Stimulated activated CD8-positive, alpha-beta memory T cell treated with anti-CD3 and anti-CD28 coated beads, Interleukin-15, amount 100 ng/mL, for 24 hours (primary cell): ENCODE measurements at places on chromosomes 12 and 14.
A peak's percentile ranks its signal among the peaks of the same experiment; 100 is the strongest.

GRCh38 chr12:40241741-40242140 lies 16.9 kb downstream of the LRRK2 start:
- DNase-seq: no peak

DNA sequence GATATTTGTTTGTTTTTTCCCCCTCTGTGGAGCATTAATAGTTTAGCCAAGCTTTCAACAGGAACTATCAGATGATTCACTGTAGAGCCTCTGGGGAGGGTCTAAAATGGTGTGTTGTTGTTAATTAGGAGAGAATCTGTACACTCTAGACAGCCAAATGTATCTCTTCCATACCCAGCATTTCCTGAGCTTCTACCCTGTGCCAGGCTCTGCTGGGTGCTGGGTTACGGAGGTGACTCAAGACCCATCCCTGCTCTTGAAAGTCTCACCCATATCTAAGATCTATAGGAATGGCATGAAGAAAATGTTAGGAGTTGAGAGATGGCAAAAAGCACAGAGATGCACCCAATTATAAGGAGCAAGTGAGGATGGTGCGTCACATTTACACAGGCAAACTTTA lies 245.8 kb downstream of the C12orf75 start:
- no peak for DNase-seq

DNA sequence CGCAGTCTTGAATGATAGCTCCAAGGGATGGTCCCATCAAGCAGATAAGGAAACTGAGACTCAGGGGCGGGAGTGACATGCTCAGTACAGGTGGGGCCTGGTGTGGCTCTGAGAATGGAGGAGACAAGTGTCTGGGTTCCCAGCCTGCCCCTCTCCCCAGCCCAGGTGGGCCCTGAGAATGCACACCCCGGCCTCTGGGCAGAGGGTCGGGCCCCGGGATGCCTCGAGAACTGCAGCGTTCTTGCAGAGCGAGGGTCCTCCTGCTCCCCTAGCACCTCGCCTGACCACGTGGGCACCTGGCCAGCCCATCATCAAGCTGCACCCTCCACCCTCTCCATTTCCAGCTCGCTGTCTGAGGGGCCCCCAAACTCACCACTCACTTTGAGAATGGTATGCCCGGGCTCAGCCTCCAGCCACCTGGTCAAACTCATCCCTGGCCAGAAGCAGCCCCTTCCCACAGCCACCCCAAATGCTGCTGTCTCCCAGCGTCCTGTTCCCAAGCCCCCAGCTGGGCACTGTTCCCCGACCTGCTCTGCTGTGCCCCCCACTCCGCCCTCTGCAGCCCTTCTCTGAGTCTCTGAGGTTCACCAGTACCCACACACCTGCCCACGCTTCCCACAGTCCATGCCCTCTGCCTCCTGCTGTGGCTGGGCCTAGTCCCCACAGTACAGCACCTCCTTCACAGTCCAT lies 44.3 kb downstream of the CYP46A1 start:
- DNase-seq: no peak

GRCh38 chr12:115332945-115333344 lies 649.0 kb upstream of the TBX3 start:
- no peak for DNase-seq

DNA sequence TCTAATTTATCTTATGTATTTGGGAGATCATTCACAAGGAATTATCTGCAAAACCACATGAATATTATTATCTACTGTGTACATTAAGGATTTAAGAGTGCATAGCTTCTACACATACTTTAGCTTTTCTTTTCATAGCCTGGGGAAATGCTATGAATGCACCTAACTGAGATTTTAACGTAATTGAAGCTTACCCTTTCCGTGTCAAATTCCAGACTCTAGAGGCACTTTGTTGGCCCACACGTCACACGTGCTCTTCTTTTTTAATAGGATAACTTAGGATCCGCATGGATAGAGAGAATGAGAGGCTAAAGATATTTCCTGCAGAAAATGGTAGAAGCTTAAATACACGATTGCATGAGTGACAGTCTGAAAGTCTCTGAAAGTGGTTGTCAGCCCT lies 481.1 kb downstream of the PCNX1 start:
- DNase-seq: no peak

DNA sequence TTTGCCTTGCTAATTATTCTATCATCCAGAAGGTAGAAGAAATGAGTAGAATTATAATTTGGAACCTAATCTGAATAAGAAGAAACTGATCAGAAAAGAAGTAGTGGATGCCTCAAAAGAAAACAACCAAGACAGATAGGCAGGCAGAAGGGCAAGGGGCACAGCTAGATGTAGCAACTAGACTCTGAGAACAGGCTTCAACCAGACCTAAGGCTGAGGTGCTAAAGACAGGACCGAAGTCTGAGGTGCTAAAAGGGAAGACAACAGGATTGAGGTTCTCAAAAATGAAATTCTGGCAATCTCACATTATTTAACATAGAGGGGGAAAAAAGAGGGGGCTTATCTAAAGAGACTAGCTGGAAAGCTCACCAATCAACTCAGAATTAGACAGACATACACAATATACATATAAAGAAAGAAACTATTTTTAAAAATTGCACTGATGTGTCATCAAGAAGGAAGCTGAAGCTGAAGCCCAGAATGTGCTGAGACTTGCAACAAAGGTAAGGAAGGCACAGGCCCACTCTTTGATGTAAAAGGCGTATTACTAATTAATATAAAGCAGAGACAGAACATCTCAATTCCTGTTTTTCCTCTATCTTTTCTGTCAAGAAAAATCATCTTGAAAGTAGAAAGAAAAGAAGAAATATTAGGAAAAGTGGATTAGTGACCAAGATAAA lies 43.8 kb upstream of the CSRNP2 start:
- no peak for DNase-seq

- DNase-seq: no peak
These were observed 534.7 kb downstream of the RPS29 start for GRCh38 chr14:49051328-49052060.

GRCh38 chr12:4286228-4286627 lies 12.7 kb downstream of the CCND2 start:
- DNase-seq: no peak

- no peak for DNase-seq
These were observed 795 bp upstream of the PXN start for GRCh38 chr12:120266180-120266870.

DNA sequence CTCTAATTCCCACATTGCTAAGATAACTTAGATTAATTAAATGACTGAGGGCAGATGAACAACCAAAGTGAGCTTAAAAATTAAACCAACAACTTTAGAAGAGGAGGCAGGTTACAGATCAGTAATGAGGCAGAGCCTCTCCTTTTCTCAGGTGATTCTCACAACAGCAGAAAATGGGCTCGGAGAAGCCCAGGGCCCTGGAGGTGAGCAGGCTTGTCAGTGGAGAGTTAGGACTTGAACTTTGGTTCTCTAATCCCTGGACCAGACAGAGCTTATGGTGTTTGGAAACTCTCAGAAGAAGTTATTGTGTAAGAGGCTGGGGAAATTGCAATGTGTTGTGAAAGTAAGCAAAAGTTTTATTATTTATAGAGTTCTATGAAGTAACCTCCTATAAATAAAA lies 2.8 kb downstream of the TRHDE start:
- DNase-seq: no peak

GRCh38 chr12:104870797-104871196 lies 87.3 kb downstream of the SLC41A2 start:
- no peak for DNase-seq

DNA sequence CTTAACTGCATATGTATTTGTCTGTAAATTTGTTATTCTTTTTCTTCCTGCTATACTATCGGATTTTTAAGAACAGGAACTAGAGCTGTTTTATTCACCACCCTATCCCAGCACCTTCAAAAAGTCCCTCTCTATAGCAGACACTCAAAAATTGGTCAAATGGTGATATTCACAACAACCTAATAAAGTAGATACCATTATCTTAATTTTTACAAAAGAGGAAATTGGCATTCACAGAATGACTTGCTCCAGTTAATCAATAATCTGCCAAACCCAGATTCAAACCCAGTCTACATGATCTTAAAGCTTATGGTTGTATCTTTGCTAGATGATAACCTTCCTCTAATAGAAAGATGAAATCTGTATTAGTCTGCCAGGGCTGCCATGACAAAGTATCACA lies 426.6 kb downstream of the EGLN3 start:
- no peak for DNase-seq

DNA sequence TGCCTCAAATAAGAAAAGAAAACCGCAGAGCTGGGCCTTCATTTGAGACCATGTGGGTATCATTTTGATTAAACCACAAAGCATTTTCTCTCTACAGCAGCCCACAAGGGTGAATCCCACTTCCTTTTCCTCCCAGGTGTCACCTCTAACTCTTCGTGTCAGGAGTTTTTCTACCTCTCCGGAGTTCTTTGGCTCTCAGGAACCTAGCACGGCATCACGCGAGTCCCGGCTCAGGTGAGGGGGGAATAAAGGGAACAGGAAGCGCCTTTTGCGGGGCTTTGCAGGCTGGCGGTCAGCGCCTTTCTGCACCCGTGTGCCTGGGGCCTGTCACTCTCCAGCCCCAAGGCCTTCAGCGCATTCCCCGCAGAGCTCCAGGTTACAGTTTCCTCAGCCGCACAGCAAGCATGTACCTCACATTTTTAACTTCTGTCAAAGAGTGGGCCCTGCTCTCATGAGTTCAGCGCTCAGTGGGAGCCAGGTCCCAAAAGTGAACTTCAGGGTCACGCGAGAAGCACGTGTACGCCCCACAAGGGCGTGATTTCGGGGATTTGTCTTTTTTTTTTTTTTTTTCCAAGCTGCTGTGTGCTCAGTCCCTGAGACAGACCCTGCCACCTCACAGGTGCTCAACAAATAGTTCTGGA lies 740 bp upstream of the PRPF40B start:
- DNase-seq: peak; percentile 11

GRCh38 chr14:56787530-56787929 lies 22.7 kb downstream of the OTX2 start:
- DNase-seq: no peak

DNA sequence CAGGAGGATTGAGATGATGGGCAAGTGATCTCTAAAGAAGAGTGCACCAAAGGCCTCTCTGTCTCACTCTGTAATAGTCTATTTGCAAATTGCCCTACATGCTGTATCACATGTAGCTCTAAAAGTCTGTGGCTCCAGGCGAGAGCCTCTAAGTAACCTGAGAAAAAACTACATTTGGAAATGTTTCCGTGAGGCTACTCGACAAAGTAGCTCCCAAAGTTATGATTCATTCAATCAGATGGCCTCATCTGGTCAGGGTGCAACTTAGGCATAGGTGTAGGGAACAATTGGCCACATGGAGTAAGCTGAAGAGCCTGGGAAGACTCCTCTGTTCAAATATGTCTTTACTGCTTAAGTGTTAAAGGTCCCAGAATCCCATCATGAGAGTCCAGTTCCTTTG lies 155.4 kb upstream of the PLEKHG7 start:
- DNase-seq: no peak

DNA sequence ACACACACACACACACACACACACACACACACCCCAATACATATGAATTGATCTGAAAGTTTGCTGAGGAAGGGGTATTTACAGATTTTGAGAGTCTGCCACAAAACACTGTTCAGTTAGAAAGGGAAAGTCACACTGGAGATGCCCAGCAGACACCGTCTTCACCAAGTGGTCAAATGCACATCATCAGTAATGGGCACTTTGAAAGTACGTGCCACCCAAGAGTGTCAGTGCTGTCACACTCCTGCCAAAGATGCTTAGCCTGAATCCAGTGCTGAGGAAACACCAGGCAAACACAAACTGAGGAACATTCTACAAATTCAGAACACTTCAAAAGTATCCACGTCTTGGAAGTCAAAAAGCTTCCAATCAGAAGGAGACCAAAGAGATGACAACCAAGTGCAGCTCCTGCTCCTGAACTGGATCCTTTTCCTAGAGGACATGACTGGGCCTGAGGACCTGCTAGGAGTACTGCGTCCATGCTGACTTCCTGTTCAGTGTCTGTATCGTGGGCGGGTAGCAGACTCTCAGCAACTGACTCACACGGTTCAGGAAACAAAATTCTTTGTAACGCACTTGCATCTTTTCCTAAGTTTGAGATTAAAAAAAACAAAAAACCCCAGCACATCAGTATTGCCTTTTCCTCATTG lies 18.6 kb downstream of the PSMC1 start:
- DNase-seq: no peak

- no peak for DNase-seq
These were observed 8.2 kb downstream of the GOLT1B start for GRCh38 chr12:21509768-21510167.

DNA sequence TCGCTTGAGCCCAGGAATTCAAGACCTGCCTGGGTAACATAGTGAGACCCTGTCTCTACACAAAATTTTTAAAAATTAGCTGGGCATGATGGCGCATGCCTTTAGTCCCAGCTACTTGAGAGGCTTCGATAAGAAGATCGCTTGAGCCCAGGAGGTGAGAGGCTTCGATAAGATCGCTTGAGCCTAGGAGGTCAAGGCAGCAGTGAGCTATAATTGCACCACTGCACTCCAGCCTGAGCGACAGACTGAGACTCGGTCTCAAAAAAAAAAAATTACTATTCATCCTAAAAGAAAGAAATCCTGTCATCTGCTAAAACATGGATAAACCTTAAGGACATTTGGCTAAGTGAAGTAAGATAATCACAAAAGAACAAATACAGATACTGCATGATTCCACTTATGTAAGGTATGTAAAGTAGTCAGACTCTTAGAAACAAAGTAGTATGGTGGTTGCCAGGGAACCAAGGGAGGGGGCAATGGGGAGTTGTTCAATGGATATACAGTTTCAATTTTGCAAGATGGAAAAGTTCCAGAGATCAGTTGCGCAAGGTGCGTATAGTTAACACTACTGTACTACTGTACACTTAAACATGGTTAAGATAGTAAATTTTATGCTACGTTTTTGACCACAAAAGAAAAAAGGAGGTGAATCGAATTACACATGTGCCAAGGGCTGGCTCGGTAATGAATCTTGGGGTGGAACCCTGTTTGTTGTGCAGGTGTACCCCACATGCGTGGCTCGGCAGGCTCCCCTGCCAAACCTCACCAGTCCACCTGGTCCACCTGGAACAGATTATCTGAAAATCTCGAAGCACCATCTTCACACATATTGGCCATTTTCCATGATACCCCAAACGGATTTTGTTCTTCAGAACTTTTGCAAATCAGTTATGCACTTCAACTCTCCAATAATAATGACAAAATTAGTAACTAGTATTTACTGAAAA lies 18.3 kb upstream of the ATP2A2 start:
- no peak for DNase-seq

DNA sequence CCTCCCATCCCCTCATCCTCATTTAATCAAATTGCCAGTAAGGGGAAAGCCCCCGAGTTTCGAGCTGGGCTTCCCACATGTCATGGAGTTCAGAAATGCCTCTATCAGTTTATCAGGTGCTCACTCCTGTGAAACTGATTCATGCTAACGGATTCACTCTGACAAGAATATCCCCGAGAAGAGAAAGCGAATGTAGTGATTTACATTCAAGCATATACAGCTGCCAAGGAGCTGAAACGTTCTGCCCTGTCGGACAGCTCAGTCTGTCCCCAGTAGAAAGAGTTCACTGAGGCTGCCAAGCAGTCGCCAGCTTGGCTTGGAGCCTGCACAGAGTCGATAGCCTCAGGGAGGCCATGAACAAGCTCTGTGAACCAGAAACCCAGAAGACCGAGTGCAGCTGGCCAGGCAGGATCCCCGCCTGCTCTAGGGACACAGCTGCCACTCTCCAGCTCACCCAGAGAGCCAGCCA lies 88.4 kb downstream of the TMCC3 start:
- DNase-seq: no peak

GRCh38 chr14:100731011-100731670 lies 4.4 kb downstream of the DLK1 start:
- DNase-seq: no peak
